DMS153 (cell line): ENCODE measurements at places on chromosomes 6 and 20.

GRCh38 chr6:14819840-14820420, 425.9 kb upstream of the JARID2 start:
- no peak for DNase-seq

- no peak for DNase-seq
Measured at GRCh38 chr6:55009131-55009530, 162.6 kb downstream of the FAM83B start.

- no peak for DNase-seq
Measured at GRCh38 chr6:143842461-143842901, 657 bp upstream of the LTV1 start.

DNA sequence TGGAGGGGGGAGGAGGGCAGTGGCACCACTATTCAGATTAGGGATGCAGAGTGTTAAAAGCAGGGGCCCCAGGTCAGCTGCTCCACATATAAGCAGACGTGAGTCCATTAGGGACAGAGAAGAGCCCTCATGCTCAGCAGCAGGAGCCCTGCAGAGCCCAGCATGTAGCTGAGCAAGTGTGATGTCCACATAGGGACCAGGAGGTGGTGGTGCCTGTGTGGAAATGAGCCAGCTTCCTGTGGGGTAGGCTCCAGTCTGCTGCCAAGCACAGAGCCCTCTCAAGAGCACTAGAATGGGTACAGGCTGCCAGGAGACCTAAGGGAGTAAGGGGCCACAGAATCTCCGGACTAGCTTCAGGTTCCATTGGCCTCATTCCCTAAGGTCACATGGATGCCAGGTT, 57.9 kb upstream of the MLN start:
- no peak for DNase-seq

- DNase-seq, result peak; percentile 83
Measured at GRCh38 chr6:134007077-134007476, 45.3 kb downstream of the SLC2A12 start.

DNA sequence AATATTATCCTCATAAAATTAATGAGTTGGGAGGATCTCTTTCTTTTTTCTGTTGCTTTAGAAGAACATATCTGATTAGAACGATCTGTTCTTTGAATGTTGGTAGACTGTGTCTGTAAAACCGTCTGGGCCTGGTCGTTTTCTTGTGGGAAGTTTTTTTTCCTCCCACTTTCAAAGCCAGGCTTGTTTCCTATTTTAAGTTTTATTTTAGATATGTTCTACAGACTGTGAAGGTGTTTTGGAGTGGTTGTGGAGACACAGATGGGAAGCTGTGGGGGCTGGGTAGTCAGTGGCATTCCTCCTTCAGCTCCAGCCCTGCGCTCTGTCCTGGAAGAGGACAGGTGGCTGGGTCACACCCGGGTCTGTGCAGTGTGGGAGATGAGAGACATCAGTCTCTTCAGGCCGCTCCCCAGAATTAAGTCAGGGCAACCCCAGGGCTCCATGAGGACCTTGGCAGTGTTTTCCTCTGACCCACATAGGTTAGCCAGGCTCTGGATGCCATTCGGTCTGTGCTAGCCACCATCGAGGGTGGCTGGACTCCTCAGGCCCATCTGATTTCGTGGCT, 92.0 kb upstream of the SCP2D1 start:
- DNase-seq, result no peak

- DNase-seq, result peak; percentile 66
Measured at GRCh38 chr20:43942667-43943285, 28.1 kb downstream of the TOX2 start.

DNA sequence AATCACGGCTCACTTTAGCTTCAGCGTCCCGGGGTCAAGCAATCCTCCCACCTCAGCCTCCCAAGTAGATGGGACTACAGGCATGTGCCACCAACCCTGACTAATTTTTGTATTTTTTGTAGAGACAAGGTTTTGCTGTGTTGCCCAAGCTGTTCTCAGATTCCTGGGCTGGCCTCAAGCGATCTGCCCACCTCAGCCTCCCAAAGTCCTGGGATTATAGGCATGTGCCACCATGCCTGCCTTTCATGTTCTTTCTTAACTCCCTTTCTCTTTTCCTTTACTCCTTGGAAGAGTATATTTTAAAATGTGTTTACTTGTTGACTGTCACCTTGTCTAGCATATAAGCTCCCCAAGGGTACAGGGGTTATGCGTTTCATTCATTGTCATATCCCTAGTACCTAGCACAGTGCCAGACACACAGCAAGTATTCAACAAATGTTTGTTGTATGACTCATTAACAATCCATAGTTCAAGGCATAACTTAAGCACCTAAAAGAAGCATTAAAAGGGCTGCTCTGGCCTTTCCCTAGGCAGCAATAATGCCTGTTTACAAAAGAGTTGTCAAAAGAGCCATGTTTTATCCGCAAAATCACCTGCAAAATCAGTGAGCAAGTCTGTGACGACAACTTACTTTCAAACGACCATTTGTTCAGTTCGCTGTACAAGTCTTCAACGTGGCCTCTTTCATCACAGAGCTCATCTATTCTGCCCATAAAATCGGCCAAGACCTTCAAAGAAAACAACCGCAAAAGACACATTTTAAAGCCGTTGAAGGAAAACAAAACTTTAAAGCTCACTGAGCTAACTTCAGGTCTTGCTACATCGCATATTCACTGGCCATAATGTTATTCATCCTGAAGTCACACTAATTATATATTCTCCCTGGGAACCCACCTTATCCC, 4.6 kb downstream of the CYP24A1 start:
- no peak for DNase-seq

GRCh38 chr6:36049582-36049981, 22.0 kb downstream of the MAPK14 start:
- no peak for DNase-seq

DNA sequence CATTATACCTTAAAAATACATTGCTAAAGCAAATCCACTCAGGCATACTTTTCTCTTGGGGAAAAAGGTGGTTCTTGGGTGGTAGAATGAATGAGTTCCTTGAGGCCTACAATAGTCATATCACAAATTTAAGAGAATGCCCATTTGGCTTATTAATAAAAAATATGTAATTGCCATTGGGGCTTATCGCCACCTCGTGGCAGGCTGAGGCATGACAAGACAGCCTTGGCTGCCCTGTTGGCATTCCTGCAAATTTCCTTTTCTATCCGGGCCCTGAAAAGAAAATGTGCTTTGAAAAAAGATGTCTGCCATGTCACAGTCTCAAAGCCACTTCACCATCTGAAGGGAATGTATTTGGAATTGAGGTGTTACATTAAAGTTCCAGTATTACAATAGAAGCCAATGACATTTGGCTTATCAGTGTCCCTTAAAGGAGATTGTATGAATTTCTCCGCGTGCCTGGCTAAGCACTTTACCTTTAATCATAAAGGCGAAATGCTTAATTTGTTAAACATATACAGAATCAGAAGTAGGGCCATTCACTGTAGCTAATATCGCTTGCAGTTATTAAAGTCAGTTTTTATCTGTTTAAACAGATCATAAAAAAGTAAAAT, 188.3 kb upstream of the ZFP64 start:
- DNase-seq, result no peak
